ENCODE measurements at places on chromosomes 13 and 19.
A peak's percentile ranks its signal among the peaks of the same experiment; 100 is the strongest.

GRCh38 chr19:3548606-3549005 is 8.8 kb downstream of the MFSD12 start:
- DNase-seq = peak; percentile 31

- DNase-seq = peak; percentile 19
These were observed 44.5 kb downstream of the RFX2 start for GRCh38 chr19:6065685-6066374.

DNA sequence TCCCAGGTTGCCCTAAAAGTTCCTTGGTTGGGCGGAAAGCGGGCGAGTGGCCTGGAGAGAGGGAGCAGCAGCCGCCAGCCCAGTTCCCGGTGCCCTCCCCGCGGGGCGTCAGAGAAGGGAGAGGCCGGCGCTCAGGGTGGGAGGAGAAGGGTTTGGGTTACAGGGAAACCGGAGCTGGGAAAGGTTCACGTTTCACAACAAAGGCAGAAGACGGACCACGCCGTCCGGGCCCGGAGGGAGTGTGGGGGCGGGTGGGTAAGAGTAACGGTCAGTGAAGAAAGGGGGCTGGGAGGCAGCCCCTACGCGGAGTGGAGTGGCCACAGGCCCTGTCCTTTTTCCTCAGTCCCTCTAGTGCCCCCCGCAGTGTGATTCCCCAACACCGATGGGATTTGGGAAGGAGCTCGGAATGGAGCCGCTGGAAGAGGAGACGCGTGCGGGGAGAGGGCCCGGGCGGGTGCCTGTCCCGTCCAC is 1.6 kb downstream of the SIX5 start:
- DNase-seq = peak; percentile 45

DNA sequence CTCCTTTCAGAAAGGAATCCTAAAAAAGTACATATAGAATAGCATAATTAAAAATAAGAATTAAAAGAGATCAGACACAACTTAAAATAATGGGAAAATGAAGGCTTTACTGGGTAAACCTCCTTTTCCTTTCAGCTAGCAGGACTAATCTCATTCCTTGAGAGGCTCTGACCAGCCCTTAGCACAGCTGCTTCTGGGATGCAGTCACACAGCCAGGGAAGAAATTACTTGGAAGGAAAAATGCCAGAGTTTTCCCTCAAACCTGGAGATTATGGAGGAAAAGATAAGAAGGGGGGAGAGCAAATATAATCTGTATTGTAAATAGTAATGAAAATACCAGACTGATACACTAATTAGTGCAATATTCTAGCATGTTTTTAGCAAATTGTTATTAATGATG is 91.8 kb downstream of the LRCH1 start:
- no peak for DNase-seq
